ENCODE measurements at places on chromosomes 1 and 21. TPM values are rescaled to one million over a fixed set of nuclear protein-coding genes. Genes with fewer than 3 reads are reported as not detected.
A peak's percentile ranks its signal among the peaks of the same experiment; 100 is the strongest.

EFNA1 gene
- 13.1 TPM for total RNA-seq

SFN gene
- total RNA-seq = not detected

CFAP107 gene
- total RNA-seq = 13.4 TPM

ESPN gene
- 396 TPM for total RNA-seq

- no peak for DNase-seq
These were observed 65.6 kb upstream of the IRF2BP2 start for GRCh38 chr1:234675572-234675971.

DNA sequence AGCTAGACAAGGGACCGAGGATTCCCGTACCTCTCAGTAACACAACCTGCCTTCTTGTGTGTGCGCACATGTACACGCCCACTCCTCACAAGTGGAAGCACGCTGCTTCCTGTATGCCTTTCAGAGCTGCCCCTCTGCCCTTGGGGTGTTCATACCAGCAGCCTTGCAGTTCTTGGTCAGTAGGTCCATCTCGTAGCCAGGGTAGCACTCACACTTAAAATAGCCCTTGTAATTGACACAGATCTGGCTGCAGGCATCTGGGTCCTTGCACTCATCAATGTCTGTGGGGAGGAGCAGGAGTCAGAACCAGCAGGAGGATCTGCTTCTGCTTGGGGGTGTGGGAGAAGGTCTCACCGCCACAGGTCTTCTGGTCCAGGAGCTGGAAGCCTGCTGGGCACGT, 32.6 kb upstream of the MAGOH start:
- DNase-seq = no peak

DNA sequence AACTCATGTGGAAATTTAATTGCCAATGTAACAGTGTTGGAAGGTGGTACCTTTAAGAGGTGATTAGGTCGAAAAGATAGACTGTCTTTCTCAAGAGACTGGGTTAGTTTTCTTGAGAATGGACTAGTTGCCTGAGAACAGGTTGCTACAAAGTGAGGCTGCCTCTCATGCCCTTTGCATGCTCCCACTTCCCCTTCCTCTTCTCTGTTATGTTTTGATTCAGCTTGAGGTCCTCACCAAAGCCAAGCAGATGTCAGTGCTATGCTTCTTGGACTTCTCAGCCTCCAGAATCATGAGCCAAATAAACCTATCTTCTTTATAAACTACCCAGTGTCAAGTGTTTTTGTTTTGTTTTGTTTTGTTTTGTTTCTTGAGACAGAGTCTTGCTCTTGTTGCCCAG, 187.0 kb upstream of the RUNX1 start:
- DNase-seq = no peak

GRCh38 chr1:165644064-165644735, 13.2 kb downstream of the MGST3 start:
- no peak for DNase-seq

DNA sequence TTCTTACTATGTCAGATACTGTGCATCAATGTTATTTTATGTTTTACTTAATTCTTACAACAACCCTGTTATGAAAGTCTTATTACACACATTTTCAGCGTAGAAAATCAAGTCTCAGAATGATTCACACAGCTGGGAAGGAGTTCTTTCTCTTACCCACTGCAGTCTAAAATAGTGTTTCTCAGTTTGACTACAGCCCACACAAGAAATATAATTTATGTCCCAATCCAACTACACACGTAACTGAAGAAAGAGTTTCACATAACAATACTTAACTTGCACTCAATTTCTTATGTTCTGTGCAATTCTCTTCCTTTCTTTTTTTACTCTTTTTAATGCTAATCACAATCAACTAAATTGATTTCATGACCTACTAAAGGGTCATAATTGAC, 252.8 kb upstream of the ADGRL2 start:
- no peak for DNase-seq

GRCh38 chr1:60978421-60979357, 103.7 kb upstream of the NFIA start:
- DNase-seq = no peak

DNA sequence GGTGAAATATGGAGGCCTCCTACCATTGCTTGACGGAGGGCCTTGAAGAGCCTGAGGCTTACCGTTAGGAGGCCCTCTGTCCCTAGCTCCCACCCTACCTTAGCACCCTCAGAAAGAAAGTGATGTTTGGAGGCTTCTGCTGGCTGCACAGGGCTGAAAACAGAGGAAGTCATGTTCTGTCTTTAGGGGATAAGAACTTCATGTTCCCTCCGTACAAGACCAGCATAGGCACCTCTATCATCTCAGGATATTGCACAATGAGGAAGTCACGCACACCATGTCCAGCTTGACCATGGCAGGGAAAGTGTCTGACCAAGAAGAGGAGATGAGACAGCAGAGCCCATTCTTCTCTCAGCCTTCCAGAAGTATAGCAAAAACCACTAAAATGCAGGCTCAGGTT, 13.8 kb downstream of the ADORA3 start:
- DNase-seq = peak; percentile 35

DNA sequence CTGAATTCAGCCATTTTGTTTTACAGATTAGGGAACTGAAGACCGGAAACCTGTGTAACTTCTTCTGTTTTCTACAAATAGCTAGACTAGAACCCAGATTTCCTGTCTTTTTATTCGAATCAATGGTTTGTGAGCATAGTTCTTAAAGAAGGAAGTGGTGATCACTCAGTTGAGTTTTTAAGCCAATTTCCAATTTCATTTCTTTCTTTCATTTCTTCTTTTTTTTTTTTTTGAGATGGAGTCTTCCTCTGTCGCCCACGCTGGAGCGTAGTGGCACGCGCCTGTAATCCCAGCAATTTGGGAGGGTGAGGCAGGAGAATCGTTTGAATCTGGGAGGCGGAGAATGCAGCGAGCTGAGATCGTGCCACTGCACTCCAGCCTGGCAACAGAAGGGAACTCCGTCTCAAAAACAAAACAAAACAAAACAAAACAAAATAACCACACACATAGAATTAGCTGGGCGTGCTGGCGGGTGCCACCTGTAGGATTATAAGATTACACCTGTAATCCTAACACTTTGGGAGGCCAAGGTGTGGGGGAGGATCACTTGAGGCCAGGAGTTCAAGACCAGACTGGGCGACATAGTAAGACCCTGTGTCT, 3.0 kb upstream of the MDM4 start:
- no peak for DNase-seq
